HuH-7.5 (cell line): ENCODE measurements at places on chromosomes 13 and 19.
A peak's percentile ranks its signal among the peaks of the same experiment; 100 is the strongest.

DNA sequence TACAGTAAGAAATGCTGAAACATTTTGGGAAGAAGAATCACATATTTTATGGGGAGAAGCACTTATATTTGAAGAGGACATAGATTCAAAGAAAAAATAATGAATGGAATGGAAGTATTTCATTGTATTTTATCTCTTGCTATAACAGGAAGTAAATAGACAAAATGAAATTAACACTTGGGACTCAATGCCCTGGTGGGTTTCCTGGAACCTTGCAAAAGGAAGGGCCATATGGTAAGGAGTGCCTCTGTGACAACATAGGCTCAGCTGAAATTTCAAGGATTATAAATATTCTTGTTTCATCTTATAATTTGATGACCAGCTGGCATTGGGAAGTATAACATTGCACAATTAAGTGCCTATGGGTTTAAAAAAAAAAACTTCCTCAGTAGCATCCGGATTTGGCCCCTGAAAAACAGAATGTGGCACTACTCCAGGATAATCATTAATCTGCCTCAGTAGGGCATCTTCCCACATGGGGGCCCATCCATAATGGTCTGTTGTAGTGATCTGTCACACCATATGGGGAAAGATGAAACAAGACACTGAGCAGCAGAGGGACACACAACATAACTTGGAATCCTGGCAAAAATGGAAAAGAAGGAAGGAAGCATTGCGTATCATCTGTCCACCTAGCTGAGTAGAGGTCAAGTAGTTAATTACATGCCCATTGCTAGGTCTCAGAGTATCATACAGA is 321.6 kb downstream of the NDFIP2 start:
- no peak for DNase-seq

DNA sequence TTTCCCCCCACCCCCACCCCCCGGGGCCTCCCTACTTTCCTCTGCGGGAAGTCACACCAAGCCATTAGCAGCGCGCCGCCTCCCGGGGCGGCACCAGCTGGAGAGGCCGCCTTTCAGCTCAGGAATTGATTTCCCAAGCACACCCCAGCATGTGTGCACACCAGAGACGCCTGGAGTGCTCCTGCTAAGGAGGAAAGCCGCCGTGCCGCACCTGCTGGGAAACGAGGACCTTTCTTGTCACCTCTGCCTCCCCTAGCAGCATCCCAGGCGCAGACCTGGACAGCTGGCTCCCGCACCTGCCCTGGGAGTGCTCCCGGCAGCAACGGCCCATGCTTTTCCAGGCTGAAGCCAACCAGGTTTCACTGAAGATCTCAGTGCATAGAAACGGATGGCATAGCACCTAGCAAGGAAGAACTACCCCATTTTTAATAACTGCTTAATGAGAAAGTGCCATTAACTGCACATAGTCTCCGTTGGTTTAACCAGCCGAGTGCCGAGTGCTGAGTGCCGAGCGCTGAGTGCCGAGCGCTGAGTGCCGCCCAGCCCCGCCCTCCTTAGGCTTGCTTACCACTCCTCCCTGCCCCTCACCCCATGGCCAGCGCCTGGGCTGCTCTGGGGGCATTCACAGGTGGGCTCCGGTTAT is 165.0 kb downstream of the USP12 start:
- no peak for DNase-seq

DNA sequence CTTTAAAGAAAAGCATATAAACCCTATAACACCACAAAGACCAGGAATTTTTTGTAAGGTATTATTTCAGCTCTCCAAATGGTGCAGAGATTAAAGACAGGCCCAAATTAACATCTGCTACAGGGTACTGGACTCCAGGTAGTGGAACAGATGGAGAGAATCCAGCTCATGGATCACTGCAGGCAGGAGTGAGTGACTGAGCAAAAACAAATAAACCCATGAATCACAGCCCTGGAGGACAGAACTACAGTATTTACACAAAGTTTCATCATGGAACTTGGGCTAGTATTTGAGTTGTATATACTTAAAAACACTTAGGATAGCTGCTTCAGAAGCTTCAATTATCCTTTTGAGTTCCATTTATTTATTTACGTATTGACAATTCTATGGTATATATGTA is 132.8 kb upstream of the SPRY2 start:
- DNase-seq: no peak

DNA sequence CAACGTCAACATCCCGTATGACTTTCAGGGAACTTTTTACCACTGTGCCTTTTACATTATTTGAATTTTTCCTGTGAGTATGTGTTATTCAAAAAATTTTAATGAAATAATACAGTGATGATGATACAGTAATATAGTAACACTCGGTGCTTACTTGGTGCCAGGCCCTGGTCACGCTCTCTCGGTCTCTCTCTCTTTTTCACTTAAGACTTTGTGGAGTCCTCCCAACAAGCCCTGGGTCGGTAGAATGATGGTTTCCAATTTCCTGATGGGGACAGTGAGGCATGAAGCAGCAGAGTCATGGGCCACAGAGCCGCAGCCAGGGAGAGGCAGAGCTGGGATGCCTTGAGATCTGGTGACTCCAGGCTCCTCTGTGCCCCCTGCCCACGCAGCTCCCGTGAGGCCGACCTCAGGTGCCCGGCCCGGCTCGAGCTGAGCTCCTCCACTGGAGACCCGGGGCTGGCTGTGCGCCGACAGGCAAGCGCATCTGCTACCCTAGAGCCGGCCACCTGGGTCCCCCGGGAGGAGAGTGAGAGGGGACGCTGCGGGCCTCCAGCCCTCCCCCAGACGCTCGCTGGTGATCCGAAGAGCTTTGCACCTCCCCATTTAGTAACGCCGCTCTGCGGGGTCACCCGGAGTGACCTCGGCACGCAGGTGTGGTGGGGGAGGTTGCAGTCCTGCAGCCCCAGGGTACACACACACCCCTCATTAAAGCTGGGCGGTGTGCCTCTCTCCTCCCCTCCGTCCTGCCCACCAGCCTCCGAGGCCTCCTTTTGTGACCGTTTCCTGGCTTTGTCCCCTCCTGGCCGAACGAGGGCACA is 4.4 kb upstream of the SBK3 start:
- DNase-seq: peak; percentile 66

DNA sequence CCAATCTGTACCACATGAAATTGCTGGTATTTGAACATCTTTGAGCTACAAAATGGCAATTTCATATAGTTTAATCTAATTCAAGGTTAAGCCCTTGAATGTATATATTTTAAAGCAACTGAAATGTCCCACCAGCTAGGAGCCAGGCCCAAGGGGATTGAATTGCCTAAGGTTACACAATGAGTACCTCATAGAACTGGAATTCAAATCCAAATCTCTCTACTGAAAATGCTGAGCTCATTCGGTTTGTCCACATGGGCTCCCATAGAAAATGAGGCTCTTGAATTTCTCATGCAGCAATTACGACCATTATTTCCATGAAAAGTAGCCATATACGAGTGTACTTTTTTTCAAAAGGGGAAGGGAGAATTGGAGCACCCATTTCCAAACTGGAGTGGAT is 31.5 kb upstream of the FNDC3A start:
- DNase-seq: no peak

DNA sequence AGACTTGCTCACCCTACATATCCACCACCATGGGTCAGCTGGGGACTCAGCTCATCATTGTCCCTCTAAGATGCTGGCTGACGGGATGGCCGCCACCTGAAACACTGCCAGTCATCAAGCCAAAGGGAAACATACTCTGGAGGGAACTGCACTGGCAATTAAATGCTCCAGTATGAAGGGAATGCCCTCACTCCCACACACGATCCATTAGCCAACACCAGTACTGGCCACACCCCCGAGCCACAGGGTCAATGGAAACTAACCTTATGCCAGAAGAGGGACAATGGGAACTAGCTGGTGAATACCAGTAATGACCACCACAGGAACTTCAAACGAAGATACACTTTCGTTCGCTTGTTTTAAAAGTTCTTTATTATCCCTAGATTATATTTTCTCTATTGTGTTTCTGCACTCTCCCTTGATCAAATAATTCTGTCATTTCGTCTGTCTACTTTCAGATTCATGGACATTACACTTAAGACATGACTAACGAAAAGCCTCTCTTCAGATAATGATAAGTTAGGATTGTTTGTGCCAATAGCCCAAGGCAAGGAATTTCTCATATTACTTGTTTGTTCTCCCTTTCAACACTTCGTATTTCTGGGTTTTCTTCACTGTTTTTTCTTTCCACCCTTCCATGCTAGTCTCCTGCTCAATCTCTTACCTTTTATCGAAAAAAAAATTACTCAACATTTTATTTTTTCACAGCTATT is 1.7 kb upstream of the ZNF507 start:
- no peak for DNase-seq

- no peak for DNase-seq
These were observed 29.2 kb downstream of the ZNF146 start for GRCh38 chr19:36244066-36244465.

DNA sequence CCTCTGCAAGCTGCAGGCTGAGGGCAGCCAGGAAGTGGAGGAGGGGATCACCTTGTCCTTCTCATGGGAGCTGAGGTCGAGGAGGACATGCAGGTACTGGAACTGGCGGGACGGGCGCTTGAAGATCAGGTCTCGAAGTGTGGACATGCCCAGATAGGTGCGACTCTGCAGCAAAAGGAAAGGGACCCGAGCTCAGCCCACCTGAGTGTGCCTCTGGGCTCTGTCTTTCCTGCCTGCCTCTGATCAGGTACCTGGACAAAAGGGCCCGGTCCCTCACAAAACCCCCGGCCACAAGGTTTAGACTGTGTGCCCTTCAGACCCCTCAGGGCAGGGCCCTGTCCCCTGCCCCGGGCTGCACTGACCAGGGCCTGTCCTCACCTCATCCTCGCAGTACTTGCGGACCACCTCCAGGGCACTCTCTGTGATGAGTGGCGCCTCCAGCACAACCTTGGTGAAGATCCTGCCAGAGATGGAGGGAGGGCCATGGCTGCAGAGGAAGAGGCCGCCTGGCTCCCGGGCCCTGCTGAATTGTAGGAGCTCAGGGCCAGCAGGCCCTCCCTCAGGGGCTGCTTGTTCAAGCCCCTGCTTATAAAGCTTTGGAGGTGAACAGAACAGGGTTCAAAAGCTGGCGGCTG is 12.5 kb upstream of the RSPH6A start:
- DNase-seq: no peak

- DNase-seq: no peak
These were observed 3.4 kb upstream of the GRWD1 start for GRCh38 chr19:48442116-48443035.
